Stimulated activated CD4-positive, alpha-beta T cell treated with anti-CD3 and anti-CD28 coated beads, Interleukin-15, amount 100 ng/mL, for 48 hours (primary cell): ENCODE measurements at places on chromosomes 5 and 9.

- no peak for DNase-seq
Observed at GRCh38 chr5:78003919-78004318, 227.8 kb upstream of the TBCA start.

- no peak for DNase-seq
Observed at GRCh38 chr5:171424726-171425125, 5.3 kb downstream of the FGF18 start.

DNA sequence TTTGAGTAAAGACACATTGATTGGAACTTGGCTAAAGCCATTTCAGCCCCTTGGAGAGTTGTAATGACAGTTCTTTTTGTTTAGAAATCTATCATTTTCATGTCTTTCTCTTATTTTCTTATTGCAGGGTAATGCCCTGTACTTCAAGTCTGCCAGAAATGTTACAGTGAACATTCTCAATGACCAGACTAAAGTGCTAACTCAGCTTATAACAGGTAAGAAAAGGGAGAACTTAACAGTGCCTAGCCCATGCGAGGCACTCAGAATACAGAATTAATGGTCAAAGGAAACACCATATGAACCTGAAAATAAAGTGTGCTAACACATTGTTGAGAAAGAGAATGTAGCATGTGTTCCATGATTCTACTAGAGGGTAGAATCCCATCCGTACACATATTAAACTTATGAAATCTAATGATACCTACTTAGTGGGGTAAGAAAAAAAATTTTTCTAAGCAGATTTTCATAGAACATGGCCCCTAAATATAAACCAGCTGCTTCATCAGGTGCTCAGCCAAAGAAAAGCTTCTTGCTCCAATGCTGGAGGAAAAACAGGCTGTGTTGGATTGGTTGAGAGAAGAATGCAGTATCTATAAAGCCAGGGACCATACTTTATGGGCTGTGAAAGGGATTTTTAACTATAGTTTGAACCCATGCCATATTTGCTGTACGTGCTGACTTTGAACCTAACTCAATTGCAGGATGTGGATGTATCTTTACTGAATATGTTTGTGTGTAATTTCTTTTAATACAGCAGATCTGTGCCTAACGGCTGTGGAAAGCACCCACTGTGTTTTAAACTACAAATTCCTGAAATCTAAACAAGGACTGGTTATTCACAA, 260.8 kb upstream of the PPP1R2B start:
- DNase-seq = no peak

GRCh38 chr5:51632793-51633192, 249.5 kb downstream of the ISL1 start:
- DNase-seq = no peak

- no peak for DNase-seq
Observed at GRCh38 chr5:89449392-89450148, 566.6 kb upstream of the MEF2C start.

- DNase-seq = no peak
Observed at GRCh38 chr9:19965336-19965735, 176.5 kb upstream of the SLC24A2 start.

- DNase-seq = no peak
Observed at GRCh38 chr5:159825551-159826051, 90.7 kb upstream of the ADRA1B start.

DNA sequence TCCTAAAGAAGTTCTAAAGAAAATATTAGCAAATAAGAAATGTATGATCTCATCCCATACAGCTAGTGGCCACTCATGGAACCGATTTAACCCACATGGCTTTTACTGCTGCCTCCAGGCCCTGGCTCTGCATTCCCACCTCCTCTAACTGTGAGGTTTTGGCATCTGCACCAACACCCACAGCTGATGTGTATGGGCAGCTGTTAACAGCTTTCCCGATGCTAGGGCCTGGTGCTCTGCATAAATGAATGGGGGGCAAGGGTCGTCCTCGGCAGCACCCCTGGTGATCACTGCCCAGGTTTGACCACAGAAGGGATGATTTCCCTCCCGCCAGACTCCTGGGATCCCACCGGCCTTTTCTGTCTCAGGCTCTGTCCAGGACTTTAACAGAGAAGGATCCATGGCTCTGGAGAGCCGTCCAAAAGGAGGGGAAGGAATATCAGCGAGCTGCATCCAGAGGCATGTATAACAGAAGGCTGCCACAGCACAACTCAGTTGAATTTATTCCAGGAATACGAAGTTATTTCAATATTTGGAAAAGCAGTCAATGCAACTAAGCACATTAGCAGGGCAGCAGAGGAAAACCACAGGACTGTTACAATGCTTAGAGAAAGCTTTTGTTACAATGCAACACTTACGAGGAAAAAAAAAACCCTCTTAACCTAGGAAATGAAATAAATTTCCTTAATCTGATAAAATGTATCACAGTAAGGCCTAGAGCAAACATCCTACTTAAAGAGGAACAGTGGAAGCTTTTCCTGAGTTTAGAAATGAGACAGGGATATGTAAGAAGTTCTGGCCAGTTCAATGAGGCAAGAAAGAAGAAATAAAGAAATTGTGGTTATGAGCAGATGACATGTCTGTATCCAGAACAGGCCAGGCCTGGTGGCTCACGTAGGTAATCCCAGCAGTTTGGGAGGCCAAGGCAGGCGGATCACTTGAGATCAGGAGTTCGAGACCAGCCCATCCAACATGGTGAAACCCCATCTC, 63.1 kb downstream of the NACC2 start:
- DNase-seq = no peak

DNA sequence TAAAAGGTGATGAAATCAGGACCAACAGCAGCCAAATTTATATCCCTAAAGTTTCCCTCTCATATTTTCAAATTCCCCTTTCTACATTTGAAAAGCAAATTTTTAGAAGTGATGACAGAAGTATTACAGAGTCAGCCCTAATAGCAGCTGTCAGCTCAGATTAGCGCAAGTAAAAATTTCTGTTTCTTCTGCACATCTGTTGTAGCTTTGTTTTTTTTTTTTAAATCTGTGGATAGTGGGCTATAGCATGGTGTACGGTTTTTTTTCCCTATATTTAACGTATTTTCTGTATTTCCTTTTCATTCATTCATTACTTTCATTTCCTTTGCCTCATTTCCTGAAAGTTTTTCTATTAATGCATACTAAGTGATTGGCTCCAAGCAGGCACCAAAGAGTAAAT, 99.1 kb downstream of the MACIR start:
- no peak for DNase-seq

DNA sequence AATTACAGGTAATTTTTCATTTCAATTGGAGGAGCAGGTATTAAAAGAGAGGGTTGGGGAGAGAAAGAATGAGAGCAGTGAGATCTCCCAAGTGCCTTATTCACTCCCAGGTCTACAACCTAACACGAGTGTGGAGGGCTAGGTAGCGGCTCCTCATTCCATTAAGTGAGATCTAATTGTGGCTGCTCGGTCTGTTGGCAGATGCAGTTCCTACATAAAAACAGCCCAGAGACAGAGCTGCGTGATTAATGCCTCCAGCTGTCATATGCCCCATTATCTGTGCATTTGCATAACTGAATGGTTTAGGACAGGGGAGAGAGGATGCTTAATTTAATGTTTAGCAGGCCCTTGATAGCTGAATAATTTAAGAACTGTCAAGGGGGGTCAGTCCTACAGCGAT, 100.5 kb downstream of the PSAT1 start:
- DNase-seq = no peak

DNA sequence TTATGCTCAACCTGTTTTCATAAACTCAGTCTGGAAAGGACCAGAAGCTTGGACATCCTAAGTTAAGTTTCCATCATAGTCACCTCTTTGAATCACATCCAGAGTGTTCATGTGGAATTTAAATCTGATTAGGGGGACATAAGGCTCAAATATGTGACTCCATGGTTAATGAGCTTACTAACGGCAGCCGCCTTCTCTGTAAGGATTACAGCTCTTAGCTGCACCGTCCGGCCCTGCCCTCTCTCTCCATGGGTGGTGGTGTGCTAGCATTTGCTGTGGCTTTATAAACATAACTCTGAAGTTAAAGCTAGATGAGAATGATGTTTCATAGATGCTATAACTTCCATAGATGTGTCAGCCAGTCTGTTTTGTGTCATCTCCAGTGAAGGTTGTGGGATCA, 156.5 kb downstream of the TRIO start:
- DNase-seq = no peak

GRCh38 chr5:109998726-109999125, 309.0 kb downstream of the MAN2A1 start:
- DNase-seq = no peak

DNA sequence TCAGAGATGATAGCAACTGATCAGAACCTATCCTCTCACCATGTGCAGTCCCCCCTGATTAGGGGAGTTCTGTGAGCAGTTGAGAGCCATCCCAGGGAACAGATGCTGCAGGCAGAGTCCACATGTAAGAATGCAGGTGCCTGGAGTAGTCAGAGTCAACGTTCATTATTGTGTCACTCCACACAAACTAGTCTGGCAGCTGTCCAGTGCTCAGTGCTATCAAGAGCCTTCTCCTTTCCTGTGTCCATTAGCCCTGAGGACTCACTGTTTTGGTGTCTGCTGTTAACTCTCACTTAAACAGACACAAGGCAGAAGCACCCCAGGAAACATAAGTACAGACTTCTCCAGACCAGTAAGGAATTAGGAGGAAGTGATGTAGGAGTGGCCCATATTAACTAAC, 2.5 kb downstream of the SH3TC2 start:
- DNase-seq = no peak

DNA sequence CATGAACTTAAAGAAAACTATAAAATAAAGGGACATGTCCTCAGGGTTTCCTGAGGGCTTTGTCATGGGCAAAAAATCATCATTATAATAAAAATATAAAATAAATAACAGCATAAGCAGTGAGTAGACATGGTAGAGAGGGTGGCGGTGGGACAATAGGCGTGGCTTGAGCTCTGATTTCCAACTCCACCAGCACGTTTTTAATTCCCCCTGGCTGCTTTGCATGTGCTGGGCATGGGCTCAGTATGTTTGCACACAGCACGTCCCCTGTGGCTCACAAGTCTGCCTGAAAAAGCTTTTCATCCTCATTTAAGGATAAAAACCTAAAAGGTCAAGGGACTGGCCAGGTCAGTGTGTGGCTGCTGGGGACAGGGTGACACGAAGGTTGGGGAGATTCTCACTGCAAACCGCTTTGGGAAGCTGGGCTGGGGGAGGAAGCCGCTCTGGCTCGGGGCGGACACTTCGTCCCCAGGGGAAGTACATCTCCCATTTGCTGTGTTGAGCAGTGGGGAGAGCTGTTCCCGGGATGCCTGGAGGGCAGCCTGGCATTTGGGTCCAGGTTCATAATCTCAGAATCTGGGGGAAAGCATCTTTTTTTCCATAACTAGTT, 32.6 kb downstream of the NKX2-5 start:
- DNase-seq = no peak

DNA sequence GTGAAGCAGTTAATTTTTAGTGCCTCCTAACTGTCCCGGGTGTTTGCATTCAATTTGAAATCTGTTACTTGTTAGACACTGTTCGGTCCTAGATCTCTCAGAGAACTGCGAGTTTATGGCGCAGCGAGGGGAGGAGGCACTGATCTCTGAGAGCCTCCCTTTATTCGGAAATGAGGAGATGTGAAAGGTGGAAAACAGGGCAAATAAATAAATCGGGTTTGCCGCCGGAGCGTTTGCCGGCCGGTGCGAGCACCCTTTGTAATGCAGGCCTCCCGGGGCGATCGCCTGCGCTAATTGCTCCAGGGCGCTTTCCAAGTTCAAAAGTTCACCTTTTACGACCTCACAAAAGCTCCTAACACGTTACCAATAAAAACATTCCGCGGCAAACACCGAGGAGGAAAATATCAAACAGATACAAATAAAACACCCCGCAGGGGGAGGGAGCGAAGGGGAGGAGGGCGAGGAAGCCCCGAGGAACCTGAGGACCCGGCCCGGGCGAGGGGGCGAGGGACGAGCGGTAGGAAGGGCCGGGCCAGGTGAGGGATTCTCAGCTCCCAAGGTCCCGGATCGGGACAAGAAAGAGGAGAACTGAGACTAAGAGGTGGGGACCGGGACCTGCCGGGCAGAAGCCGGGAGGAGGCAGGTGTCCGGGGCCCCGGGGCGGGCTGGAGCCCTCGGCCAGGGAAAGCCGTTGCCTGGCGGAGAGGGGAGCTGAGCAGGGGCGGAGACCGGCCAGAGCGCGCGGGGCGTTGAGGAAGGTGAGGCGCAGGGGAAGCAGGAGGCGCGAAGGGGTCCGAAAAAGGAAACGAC, 1.4 kb downstream of the NR6A1 start:
- DNase-seq = no peak

DNA sequence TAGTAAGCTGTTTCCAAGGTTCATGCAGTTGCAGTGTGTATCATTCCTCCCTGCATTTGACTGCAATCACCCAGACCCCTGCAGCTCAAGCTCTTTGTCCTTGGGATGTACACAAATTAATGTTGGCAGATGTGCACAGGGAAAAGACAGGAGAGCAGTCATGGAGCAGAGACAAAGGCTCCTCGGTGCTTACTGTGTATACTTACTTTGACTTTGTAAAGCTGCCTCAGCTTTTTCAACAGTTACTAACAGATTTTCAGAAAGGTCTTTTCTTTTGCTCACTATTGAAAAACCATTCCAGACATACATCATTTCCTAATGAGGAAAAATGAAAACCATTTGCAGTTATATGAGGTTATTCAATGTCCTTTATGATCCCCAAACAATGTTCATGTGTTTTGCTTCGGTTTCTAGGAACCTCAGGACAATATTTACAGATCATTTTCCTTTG, 124.9 kb downstream of the TTC39B start:
- no peak for DNase-seq

DNA sequence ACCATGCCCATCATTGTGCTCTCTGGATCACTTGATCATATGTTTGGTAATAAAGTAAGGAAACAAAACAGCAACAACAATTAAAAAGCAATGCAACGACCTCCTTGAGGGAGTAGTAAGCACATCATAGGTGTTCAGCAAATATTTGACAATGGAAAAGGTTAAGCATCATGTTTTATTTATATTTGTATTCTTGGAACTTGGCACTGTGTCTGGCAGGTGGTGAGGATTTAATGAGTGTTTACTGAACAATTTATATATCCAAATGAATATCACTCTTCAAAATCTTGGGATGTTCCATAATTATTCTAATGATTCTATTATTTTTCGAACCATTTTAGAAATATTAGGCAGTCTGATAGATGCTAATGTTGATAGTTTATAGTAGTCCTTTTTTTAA, 6.2 kb downstream of the PIP5K1B start:
- no peak for DNase-seq

GRCh38 chr9:105039175-105039799, 111.3 kb upstream of the ABCA1 start:
- DNase-seq = no peak

GRCh38 chr9:70406434-70406862, 8.0 kb downstream of the KLF9 start:
- DNase-seq = peak; percentile 27

GRCh38 chr5:157519579-157520253, 55.9 kb downstream of the ADAM19 start:
- no peak for DNase-seq

- DNase-seq = peak; percentile 54
Observed at GRCh38 chr5:141326088-141326854, 4.0 kb upstream of the PCDHGA1 start.

- DNase-seq = no peak
Observed at GRCh38 chr9:37004424-37004935, 29.6 kb downstream of the PAX5 start.

- no peak for DNase-seq
Observed at GRCh38 chr9:123005964-123006363, 27.5 kb upstream of the GPR21 start.
